SK-N-MC (cell line): ENCODE measurements at places on chromosomes 5 and 9.

DNA sequence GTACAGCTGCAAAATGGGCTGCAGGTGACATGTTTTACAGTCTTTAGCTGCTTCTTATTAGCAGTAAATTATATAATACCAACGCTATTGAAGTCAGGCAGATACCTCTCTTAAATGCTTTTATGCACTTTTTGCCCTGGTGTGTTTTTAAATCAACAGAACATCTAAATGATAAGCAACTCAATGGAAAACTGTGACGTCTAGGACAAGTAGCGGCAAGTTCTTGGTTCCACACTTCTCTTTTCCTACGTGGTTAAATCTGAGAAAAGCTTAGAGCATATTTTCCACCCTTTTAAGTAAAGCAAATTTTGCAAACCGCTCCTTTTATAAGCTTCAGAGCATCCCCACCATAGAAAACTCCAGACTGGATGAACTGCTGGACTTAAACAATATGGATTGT is 58.1 kb downstream of the CEMIP2 start:
- no peak for DNase-seq

- no peak for DNase-seq
Measured at GRCh38 chr9:20550326-20550725, 72.0 kb downstream of the MLLT3 start.

DNA sequence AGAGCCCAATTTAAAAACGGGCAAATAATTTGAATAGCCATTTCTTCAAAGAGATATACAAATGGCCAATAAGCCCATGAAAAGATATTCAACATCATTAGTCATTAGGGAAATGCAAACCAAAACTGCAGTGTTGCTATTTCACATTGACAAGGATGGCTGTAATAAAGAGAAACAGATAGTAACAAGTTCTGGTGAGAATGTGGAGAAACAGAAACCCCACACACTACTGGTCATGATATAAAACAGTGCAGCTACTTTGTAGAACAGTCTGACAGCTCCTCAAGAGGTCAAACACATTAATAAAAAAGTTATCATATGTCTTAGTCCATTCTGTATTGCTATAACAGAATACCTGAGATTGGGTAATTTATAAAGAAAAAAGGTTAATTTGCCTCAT is 237.0 kb upstream of the GRAMD2B start:
- no peak for DNase-seq

GRCh38 chr9:110143950-110144545 is 63.9 kb downstream of the C9orf152 start:
- DNase-seq = no peak

GRCh38 chr9:123567013-123567412 is 211.0 kb downstream of the CRB2 start:
- DNase-seq = no peak

- DNase-seq = no peak
Measured at GRCh38 chr9:126343271-126343700, 16.7 kb downstream of the MVB12B start.

GRCh38 chr5:113357696-113358476 is 76.9 kb downstream of the TSSK1B start:
- DNase-seq = no peak

- DNase-seq = no peak
Measured at GRCh38 chr9:112326194-112326593, 7.2 kb downstream of the PTBP3 start.

GRCh38 chr5:169171515-169171914 is 129.4 kb downstream of the SLIT3 start:
- no peak for DNase-seq

GRCh38 chr5:31470608-31471007 is 61.3 kb downstream of the DROSHA start:
- no peak for DNase-seq

DNA sequence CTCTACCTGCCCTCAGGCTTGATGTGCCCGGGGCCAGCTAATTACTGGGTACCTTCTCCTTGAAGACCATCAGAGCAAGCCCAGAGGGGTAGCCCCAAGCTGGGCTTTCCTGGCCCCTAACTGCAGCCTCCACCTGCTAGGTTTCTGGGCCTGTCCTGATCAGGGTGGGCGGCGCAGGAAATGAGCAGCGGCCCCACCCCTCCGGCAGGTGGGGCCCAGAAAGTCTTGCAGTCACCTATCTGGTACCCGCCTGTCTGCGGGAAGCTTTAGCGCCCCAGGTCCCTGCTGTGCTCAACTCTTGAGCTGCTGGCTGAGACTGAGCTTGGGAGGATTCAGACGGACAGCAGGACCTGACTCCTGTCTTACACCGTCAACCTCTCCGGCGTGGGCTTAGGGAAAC is 37.1 kb upstream of the LHX2 start:
- DNase-seq = no peak

GRCh38 chr5:33490071-33490665 is 49.4 kb downstream of the TARS1 start:
- DNase-seq = no peak

- no peak for DNase-seq
Measured at GRCh38 chr5:81530919-81531318, 137.0 kb upstream of the ACOT12 start.

GRCh38 chr5:168347368-168348083 is 56.1 kb downstream of the WWC1 start:
- DNase-seq = no peak

GRCh38 chr5:159667286-159667685 is 249.0 kb upstream of the ADRA1B start:
- DNase-seq = no peak

- DNase-seq = no peak
Measured at GRCh38 chr9:113651896-113652295, 188.4 kb downstream of the RGS3 start.

- DNase-seq = no peak
Measured at GRCh38 chr5:64285188-64286130, 119.8 kb downstream of the RNF180 start.

DNA sequence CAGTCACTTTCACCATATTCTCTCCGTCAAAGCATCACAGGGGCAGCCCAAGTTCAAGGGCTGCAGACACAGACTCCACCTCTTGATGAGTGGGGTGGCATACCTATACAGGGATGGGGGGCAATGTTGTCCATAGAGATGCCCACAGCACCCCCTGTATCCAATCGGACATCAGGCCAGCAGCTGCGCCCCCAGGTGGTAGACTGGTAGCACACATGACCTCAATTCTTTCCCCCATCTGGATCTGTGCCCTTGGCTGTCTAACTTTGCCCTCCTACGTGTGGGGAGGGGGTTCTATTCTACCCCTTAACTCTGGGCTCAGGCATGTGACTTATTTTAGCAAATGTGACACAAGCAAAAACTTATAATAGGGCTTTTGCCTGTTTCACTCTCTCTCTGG is 84.0 kb upstream of the SLC25A48 start:
- DNase-seq = no peak

DNA sequence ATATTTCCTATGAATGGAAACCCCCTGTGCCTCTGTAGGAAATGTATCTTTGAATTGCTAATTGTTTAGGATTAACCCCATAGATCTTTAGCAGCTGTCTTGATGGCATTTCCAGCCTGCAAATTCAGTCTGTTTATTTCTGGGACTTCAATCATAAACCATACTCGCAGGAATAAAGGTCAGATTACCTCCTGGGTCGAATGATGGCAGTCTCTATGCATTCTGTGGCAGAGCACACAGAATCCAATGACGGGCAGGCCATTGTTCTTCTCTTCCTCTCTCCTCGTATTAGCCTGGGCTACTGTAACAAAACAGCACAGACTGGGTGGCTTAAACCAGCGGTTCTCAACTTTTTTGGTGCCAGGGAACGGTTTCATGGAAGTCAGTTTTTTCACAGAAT is 199.9 kb downstream of the PCSK5 start:
- no peak for DNase-seq

DNA sequence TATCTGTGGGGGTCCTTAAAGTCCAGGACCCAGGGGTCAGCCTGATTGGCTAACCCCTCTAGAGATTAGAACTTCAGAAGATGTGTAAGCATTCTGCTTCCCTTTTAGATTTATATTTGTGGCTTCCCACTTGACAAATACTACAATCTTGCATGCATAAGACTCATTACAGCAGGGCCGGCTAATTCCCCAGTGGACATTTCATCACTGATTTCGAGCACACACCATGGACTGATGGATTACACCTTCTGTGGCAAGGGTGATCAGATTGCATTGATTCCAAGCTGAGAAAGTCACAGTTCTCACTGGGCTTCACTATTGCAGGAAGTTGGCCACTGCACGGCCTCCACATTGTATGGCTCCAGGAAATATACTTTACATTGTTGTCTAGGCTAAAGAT is 65.8 kb upstream of the DAPK1 start:
- no peak for DNase-seq

DNA sequence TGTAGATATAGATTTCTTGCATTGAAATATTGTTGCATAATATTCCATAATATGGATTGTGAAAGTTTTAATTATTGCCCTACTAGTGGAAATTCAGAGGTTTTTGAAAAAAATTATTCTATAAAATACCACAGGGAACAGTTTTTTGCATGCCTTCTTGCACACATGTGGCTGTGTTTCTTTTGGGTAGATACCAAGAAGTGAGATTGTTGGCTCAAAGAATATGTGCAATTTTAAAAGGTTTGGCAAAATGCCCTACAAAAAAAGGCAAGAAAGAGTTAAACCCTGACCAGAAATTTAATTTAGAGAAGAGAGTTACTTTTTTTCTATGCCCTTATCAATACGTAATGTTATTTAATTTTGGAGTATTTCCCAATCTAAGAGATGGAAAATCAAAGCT is 270.8 kb upstream of the DAPK1 start:
- DNase-seq = no peak

DNA sequence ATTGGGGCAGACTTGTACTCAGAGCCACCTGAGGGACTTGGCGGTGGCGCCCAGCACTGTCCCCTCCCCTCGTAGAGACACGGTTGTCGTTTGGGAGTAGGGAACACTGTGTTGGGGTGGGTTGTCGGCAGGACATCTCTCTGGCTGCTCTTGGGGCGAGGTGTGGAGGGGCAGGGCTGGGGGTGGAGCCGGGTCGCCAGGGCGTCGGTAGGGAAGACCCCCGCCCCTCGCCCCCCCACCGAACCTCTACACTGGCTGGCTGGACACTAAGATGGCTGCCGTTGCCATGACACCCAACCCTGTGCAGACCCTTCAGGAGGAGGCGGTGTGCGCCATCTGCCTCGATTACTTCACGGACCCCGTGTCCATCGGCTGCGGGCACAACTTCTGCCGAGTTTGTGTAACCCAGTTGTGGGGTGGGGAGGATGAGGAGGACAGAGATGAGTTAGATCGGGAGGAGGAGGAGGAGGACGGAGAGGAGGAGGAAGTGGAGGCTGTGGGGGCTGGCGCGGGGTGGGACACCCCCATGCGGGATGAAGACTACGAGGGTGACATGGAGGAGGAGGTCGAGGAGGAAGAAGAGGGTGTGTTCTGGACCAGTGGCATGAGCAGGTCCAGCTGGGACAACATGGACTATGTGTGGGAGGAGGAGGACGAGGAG is 778 bp downstream of the TRIM41 start:
- DNase-seq = no peak

DNA sequence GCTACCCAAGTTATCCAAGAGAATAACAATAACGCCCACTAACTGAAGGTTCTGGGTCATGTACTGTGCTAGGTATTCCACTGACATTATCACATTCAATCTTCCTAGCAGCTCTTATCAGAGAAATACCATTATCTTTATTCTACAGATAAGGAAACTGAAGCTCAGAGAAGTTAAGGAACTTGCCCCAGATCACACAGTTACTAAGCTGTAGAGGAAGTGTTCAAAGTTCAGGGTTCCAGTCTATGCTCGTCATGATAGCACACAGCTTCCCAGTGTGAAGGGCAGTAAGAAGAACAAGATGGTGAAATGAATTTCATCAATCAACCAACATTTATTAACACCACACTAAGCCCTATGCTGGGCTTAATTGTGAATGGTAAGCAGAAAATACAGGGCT is 29.6 kb downstream of the ELOVL7 start:
- no peak for DNase-seq

DNA sequence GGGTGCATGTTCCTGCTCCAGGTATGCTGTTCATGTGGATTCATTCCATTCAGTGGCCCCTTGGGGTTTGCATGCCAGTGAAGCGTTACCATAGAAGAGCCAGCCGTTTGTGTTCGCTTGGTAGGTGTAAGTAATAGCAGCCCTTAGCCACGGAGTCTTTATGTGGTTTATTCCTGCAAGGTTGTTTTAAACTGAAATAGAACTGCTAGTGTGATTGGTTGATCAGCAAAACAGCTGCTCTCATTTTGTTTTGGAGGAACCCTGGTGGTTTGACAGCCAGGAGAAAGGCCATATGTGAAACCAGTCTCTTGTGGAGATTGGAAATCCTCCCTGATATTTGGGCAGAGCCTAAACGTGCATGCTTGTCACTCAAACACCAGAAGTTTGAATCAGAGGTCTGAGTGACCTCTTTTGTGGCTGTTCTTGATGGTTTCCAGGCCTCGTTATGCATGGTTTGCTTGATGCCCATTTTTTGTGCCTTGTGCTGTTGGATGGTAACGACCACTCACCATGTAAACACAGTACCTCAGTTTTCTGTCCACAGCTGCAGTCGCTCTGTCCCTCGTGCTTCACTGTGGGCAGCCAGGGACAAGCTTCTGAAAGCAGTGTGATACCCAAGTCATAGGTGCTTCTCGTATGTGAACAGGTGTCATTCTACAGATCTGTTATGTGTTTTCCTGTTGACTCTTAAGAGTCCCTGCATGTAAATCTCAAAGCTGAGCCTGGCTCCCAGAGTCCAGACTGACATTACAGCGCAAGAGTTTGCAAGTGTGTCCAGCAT is 58.3 kb upstream of the NXNL2 start:
- DNase-seq = no peak

- no peak for DNase-seq
Measured at GRCh38 chr9:137968235-137968634, 90.7 kb downstream of the CACNA1B start.

DNA sequence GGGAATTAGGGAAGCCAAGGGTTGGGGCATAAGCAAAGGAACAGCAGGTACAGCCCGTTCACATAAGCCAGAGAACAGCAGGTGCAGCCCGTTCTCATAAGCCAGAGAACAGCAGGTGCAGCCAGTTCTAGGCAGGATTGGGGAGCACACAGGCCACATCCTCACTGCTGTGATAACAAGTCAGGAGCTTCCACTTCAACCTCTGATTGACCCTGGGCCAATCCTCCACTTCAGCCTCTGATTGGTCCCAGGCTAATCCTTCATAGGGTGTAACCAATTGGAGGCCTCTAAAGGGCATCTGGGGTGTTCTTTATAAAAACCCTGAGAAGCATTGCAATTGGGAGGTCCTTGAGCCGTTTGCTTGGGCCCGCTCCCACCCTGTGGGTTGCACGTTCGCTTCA is 27.5 kb downstream of the CEL start:
- DNase-seq = no peak

DNA sequence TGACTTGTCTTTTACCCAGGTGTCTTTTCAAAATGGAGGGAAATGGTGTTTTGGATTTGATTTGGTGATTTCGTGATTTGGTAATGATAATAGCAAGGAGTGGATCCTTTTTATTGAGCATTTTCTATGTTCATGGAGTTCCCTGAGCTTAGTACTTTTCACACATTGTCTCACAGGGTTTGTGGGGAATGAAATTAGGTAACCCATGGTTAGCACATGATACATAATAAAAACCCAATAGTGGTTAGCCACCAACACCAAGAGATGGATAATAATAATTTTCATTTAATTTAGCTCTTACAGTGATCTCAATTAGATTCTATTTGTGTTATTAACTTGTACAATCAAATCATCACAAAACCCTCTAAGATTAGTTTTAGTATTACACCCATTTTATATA is 65.4 kb downstream of the ARHGAP26 start:
- DNase-seq = no peak
